ENCODE measurements at places on chromosomes 5 and 9.
A peak's percentile ranks its signal among the peaks of the same experiment; 100 is the strongest.

- DNase-seq: no peak
Observed at GRCh38 chr5:100469767-100470166, 65.4 kb upstream of the FAM174A start.

- DNase-seq: peak; percentile 31
Observed at GRCh38 chr9:127065592-127065991, 56.8 kb downstream of the ANGPTL2 start.

GRCh38 chr9:21395778-21396717 is 10.8 kb upstream of the IFNA2 start:
- DNase-seq: no peak

DNA sequence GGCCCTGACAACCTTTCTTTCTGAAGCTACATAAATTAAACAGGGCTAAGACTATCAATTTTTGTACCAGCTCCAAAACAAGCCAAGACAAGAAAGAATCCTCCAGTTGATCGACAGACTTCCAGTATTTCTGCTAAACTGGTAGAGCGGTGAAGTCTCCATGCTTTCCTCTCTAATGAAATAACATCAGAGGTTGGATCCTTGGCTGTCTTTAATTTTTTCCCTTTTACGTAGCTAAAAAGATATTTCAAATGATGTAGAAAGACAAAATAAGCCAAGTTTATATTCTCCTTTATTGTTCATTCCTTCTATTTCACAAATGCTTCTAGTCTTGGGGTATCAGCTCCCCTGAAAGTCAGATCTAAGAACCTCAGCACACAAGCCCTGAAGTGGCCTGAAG is 434.9 kb downstream of the NFIB start:
- no peak for DNase-seq

- DNase-seq: peak; percentile 92
Observed at GRCh38 chr5:123429993-123430392, 6.8 kb upstream of the CEP120 start.

DNA sequence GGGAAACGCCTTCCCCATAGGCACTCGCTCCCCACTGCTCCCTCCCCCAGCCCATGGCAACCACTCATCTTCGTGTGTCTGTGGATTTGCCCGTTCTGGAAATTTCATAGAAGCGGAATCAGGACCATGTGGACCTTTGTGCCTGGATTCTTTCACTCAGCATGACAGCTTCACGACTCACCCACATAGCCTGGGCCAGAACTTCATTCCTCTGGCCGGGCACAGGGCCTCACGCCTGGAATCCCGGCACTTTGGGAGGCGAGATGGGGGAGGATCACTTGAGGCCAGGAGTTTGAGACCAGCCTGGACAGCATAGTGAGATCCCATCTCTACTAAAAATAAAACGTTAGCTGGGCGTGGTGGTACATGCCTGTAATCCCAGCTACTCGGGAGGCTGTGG is 12.1 kb upstream of the DIPK1B start:
- DNase-seq: no peak

Measured in RWPE1 (cell line).